ENCODE measurements at places on chromosomes 1 and 21.

DNA sequence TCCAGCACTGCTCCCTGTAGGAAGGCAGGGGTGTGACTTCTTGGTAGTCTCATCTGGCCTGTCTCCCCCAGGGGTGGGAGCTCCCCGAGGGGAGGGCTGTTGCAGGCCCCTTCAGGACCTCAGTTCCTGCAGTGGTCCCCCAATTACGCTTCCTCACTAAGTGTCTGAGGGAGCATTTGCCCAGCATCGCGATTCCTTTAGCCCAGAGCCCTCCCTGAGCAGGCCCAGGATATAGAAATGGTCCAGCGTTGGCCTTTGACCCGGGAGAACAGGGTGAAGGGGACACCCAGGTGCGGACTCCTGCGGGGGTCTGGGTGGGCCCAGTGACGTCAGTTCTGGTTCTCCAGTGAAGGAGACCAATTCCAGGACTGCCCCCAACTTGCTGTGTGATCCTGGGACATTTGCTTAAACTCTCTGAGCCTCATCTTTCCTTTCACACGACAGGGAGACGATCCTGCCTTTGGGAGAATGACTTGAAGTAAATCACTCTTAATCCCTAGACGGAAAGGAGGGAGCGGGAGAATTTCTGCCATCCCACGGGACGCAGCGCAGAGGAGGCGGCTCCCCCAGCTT, 32.6 kb upstream of the BTG2 start:
- no peak for DNase-seq

DNA sequence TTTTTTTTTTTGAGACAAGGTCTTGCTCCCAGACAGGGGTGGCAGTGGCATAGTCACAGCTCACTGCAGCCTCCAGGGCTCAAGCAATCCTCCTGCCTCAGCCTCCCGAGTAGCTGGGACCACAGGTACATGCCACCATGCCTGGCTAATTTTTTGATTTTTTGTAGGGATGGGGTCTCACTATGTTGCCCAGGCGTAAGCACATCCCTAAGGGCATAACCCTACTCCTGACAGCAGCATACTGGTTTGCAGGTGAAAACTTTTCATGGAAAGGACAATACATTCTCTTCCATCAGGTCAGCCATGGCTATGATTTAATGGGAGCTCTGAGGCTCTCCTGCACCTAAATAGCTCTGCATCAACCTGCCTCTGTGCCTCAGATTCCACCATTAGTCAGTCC, 29.4 kb downstream of the UBIAD1 start:
- DNase-seq, result no peak

- peak; percentile 65 for DNase-seq
Observed at GRCh38 chr1:50348449-50349241, 74.6 kb downstream of the DMRTA2 start.

DNA sequence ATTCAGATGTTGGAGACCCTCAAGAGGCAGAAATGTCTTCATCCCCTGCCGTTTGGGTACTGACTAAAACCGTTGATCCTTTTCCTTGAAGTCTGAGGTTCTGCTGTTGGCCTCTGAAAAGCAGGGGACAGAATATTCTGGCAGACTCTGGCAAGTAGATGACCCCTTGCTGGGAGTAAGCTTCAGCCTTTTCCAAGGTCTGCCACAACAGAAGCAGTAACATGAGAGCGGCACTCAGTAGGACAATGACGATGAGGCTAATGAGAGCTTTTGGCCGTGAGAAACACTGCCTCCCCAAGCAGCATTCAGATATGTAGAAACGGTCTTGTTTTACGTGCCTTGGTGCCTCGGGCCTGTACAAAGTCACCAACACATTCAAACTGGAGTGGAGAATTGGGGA, 143.7 kb downstream of the ST6GALNAC5 start:
- no peak for DNase-seq

DNA sequence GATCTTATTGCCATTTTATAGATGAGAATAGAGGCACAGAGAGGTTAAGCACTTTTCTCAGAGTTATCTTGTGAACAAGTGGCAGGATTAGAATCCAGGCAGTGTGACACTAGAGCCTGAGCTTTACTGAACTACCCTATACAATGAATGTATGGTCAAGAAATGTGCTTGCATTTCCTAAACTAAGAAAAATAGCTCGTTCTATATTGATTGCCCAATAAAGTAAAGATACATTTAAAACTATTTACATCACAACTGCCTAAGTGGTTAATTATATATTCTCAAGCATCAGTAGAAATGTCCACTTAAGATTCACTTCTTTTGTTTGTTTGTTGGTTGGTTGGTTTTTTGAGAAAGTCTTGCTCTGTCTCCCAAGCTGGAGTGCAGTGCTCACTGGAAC, 91.6 kb downstream of the ZFYVE9 start:
- DNase-seq, result no peak

DNA sequence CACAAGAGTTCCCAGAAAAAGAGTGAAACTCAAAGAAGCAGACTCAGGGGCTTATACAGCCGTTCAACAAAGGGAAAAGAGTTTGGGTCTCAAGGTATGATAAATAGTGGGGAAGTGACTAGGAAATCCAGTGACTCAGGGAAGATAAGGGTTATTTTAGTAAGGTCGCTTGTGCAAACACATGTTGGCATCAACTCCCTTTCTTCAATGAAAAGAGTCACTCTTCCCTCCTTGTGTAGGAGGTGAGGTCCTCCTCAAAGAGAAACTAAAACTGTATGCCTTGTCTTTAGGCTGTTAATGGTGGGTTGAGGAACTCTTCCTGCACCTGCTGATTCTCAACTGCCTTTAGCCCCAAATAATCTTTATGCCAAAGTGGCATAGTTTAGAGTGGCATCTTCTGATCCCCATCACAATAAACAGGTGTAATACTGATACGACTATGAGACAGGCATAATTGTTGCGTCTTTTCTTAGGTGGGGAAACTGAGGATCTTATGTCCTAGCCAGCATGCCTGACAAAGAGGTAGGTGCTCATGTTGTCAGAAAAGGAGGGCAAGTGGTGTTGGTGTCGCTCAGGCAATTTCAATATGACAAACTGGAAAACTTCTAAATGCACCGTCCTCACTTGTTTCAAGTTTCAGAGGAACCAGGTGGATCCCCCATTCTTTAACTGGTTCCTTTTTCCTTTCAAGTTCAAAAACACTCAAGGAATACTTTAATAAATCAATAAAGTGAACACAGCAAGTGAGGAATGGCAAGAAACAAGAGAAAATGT, 294.1 kb upstream of the RUNX1 start:
- DNase-seq, result no peak

- DNase-seq, result no peak
Observed at GRCh38 chr1:64112281-64112680, 91.1 kb upstream of the UBE2U start.

DNA sequence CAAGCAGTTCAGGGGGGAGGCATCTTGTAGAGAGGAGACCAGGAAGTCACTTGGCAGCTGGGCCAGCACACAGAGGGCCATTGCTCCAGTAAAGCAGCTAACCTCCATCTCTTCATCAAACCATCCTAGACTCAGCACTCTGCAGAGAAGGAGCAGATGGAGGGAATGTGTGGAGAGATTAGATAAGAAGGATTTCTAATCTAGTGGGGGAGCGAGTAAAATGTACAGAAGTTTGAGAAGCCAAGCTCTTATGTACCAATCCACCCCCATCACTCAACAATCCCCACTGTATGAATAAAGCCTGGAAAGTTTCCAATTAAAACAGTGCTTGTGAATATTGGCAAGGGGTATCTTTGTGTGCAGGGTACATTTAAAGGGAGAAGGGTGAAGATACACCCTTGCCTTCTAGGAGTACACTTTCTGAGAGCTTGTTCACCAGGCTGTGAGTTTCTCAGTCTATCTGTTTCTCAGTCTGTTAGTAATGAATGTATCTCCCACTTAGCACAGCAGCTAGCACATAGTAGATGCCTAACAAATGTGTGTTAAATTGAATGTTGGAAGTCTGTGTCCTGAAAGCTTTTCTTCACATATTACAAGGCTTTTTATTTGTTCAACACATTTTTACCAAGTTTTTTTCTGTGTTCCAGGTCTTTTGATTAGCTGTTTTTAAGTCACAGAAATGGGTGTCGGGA, 142.7 kb upstream of the UBE2U start:
- no peak for DNase-seq

DNA sequence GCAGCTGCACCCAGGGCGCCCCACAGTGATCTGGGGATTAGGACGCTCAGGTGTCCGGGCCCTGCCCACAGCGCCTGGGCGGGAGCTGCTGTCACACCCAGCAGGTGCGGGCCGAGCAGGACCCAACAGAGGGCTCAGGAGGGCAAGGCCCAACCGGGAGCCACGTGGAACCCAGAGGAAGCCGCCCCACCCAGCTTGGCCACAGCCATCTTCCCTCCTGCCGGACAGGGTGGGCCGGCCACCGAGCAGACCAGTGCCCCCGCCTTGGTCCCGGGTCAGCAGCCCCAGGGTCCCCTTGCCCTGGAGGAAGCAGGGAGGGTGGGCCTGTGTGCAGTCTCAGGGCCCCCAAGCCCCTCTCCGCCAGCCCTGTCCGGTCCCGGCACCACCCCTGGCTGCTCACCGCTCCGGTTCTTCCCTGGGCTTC, 6.3 kb upstream of the TTLL10 start:
- DNase-seq, result no peak

- DNase-seq, result no peak
Observed at GRCh38 chr1:11068600-11069473, 9.0 kb upstream of the SRM start.

GRCh38 chr1:91308544-91308943, 96.1 kb downstream of the HFM1 start:
- no peak for DNase-seq
